Retinal pigment epithelial cell (primary cell): ENCODE measurements at places on chromosomes 4 and X.

DNA sequence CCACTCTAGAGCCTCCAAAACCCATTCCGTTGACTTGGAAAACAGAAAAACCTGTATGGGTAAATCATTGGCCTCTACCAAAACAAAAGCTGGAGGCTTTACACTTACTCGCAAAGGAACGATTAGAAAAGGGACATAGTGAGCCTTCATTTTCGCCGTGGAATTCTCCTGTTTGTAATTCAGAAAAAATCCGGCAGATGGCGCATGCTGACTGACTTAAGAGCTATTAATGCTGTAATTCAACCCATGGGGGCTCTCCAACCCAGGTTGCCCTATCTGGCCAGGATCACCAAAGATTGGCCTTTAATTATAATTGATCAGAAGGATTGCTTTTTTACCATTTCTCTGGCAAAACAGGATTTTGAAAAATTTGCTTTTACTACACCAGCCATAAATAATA lies 60.8 kb downstream of the ZNF732 start:
- DNase-seq, result no peak

- peak; percentile 46 for DNase-seq
Observed at GRCh38 chr4:106369456-106370060, 980 bp upstream of the GIMD1 start.

DNA sequence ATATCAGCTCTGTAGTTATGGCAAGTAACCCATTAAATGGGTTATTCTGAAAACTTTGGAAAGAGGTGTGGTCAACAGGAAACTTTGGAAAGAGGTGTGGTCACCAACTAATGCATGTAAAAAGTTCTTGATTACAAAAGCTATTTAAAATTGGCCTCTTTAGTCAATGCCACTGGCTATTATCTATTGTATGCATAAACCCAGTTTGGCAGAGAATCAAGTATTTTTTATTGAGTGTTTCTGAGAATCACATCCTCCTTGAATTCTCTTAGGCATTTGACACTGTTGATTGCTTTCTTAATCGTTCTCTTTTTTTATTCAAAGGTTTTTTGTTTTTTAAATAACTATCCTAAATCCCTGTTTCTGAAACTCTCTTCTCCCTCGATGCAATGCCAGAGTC lies 7.5 kb downstream of the P2RY4 start:
- DNase-seq, result no peak

- no peak for DNase-seq
Observed at GRCh38 chr4:82785611-82786400, 12.8 kb downstream of the SCD5 start.

DNA sequence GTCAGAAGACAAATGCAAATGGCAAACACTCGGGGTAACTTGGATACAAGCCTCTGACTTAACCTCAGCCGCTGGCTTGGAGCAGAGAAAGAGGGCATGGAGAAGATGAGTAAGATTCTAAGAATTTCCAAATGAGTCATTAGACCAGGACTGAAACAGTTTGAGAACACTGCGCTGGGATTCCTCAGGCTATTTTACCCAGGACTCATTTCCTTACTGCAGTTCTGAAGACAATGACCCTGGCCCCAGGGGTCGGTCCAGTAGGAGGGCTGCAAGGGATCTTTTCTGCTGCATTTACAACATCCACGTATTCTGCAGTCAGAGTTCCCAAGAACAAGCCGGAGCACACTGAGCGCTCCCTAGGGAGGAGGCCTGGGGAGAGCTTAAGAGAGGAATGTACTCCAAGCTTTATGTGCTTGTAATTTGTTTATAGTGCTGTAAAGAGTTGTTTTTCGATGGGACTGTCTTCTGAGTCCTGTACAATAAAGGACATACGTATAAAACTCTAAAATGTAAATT lies 27.3 kb upstream of the SORBS2 start:
- peak; percentile 96 for DNase-seq

DNA sequence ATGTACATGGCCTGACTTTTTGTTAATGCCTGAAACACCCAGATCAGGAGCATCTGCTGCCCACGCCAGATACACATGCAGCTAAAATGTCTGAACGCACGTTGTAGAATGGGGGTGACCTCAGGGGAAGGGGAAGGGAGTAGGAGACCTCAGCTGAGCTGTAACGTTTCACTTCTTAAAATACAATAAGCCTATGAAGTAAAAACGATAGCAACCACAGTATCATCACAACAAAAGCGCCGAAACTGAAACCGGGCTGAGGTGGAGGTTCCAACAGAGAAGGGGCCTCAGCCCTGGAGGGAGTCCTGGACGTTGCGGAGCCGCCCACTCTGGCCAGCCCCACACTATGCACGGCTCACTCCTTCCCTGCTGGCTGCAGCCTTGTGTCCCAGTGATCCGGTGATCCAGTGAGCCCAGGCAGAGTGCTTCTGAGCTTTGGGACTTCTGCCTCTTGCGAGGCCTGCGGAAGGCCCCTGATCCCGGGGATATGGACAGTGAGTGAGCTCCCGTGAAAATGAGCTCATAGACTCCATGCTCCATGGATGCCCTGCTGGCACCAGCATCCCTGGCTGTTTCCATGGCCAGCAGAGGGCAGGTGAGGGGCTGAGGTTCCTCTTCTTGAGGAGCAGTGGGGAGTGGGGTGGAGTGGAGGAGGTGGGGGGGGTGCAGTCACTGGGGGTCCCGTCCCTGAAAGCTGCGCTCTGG lies 52.0 kb downstream of the HMX1 start:
- DNase-seq, result no peak

- DNase-seq, result no peak
Observed at GRCh38 chr4:8165374-8165896, 6.8 kb upstream of the ABLIM2 start.

DNA sequence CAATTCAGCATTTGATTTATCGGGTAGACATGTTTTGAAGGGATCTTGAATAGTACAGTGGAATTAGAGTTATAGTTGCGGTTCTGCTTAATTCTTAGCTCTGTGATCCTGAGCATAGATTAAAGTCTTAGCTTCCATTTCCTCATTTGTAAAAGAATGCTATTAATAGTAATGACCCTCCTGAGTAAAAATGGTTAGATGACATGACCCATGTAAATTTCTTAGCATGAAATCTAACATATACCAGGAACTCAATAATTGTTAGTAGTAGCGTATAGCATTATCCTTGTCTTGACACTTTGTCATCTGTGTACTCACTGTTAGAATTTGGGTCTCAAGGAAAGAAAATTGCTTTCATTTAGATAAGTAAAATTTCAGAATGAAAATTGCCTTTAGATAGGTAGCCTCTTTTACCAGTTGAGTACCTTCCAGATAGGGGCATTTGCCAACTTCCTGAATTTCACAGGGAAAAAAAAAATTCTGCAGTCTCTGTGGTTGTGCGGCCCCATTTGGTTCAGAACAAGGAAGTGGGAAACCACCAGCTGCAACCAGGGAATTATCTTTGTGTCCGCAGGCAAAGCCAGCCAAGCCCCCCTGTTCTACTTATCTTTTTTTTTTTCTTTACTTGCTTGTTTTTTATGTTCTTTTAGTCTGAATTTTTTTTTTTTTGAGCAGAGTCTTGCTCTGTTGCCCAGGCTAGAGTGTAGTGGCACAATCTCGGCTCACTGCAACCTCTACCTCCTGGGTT lies 86.9 kb downstream of the TMEM164 start:
- DNase-seq, result no peak

GRCh38 chr4:82287720-82288119 lies 86.1 kb downstream of the HNRNPD start:
- DNase-seq, result no peak

- DNase-seq, result no peak
Observed at GRCh38 chrX:52352551-52352950, 16.3 kb upstream of the XAGE2 start.

DNA sequence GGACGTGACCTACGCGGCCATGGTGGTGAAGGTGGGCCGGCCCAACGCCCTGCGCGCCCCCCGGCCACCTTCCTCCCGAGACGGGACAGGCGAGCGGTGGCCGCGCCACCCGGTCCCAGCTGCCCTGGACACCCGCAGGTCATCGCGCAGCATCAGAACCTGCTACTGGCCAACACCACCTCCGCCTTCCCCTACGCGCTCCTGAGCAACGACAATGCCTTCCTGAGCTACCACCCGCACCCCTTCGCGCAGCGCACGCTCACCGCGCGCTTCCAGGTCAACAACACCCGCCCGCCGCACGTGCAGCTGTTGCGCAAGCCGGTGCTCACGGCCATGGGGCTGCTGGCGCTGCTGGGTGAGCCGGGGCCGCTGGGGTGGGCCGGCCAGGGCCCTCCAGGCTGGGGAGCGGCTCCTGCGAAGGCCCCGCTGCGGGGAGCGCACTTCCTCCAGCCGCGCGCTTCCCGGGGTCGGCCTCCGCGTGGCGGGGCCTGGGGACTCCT lies 9.0 kb upstream of the SLC26A1 start:
- DNase-seq, result no peak

- DNase-seq, result no peak
Observed at GRCh38 chr4:94171616-94172015, 36.0 kb upstream of the SMARCAD1 start.

- DNase-seq, result no peak
Observed at GRCh38 chr4:5742388-5742787, 31.4 kb downstream of the EVC start.

DNA sequence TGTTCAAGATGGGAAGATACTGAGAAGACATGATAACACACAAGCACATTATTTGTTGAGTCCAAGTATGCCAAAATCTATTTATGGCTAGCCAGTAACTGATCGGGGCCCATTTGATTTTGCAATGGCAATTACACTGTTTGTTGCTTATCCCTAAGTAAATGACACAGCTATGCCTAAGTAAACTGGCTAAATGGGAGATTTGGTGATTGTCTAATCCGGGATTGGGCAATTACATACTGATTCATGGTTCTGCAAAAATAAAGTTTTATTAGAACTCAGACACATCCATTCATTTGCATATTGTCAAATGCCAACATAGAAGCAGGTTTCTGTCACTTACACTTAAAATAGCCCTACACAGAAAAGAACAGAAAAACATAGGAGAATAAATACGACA lies 140.2 kb upstream of the TBL1X start:
- no peak for DNase-seq

DNA sequence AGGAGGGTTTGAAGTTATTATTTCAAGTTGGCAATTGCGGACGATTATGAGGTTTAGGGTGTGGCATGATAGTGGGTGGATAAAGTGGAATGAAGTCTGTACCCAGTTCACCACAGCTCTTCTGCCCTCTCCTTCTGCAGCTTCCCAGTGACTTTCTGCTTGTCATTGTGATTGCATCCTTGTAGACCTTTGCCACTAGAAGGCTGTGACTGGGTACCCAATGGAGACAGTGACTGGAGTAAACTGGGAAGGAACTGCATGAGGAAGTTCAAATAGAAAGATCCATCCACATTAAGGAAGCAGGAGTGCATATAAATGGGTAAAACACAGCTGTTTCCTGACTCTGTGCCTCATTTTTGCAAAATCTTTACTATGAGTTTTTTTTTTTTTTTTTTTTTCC lies 53.5 kb upstream of the SPANXN3 start:
- DNase-seq, result no peak

GRCh38 chrX:20527558-20528011 lies 260.9 kb upstream of the RPS6KA3 start:
- no peak for DNase-seq

- no peak for DNase-seq
Observed at GRCh38 chrX:42220083-42220482, 296.7 kb upstream of the CASK start.

GRCh38 chr4:99117876-99118693 lies 26.0 kb downstream of the ADH4 start:
- no peak for DNase-seq

- DNase-seq, result peak; percentile 37
Observed at GRCh38 chrX:147846676-147847075, 65.0 kb upstream of the FMR1 start.

DNA sequence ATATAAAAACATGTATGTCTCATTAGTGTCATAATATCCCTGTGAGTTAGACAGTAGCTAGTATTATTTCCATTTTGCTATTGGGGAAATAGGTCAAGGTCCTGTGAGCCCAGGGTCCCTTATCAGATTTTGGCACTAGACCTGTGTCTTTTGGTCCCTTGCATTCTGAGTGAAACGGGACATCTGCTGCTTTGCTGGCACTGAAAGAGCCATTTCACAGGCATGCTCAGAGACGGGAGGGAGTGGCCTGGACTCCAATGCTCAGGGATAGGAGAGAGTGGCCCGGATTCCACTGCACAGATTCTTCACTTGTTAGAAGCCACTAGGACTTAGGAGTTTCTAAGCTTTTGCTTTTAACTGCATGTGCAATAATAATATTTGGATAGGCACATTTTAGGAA lies 177.2 kb downstream of the TSPAN5 start:
- no peak for DNase-seq

- DNase-seq, result peak; percentile 40
Observed at GRCh38 chrX:123859846-123860838, at the start of gene XIAP. Gene XIAP (plus strand): TSS chrX:123860053. CDS start chrX:123885663, 25,610 bp downstream.

GRCh38 chr4:16686195-16686594 lies 212.2 kb downstream of the LDB2 start:
- DNase-seq, result peak; percentile 78

DNA sequence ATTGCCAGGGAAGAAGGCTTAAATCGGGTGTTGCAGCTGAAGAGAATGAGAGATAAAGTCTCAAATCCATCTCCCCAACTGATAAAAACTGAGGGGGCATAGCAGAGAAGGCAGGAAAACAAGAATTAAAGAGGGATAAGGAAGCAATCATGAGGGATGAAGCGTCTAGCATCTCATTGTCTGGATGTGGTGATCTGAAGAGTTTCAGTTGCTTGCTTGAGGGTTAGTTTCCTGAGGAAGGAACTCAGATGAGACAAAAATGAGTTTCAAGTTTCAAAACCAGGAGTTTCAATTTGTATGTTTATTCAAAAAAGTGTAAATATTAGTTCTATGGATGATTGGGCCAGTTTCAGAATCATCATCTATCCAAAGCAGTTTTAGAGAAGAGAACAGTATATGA lies 496.9 kb downstream of the RAB28 start:
- DNase-seq, result no peak

DNA sequence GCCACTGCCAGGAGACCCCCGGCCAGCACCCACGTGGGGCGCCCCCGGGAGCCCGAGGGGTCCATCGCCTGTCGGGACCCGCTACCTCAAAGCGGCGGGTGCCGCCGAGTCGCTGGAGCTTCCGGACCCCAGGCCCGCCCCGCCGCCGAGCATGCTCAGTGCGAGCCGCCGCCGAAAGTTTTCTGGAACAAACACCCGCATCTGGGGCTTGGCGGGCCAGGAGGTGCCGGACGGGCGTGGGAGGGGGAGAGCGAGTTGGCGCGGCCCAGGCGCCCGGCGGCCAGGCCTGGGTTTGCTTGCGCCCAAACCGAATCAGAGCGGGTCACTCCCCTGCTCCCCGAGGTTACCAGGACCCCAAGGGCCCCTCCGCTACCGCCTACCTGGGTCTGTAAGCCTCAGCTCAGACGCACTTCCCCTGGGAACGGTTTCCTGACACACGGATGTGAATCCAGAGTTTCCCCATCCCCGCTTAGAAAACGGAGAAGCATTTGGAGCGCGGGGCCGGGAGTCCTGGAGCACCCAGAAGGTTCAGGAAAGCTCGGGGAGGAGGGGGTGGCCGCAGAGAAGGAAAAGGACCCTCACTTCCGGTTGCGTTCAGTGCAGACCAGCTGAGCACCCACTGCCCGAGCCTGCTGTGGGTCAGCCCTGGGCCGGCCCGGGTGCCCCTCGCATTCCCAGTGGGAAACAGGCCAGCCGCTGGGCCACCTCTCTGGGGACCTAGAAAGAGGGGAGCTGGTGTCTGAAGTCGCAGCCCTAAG lies at the start of gene EVC2:
Gene EVC2, minus strand, starts transcription at position 111 of the 758 bp plus-strand sequence. Its CDS starts 46 bp downstream, at position 65.
- DNase-seq, result no peak

- no peak for DNase-seq
Observed at GRCh38 chr4:128462103-128462783, 174.6 kb upstream of the PGRMC2 start.

GRCh38 chr4:105634402-105635080 lies 73.9 kb downstream of the INTS12 start:
- DNase-seq, result no peak

GRCh38 chrX:39755143-39756032 lies 342.4 kb downstream of the BCOR start:
- DNase-seq, result peak; percentile 94
